Lung (tissue), 17 donors: ENCODE measurements at places on chromosomes 7 and 10. TPM values are rescaled to one million over a fixed set of nuclear protein-coding genes. Genes with fewer than 3 reads are reported as not detected.

DNA sequence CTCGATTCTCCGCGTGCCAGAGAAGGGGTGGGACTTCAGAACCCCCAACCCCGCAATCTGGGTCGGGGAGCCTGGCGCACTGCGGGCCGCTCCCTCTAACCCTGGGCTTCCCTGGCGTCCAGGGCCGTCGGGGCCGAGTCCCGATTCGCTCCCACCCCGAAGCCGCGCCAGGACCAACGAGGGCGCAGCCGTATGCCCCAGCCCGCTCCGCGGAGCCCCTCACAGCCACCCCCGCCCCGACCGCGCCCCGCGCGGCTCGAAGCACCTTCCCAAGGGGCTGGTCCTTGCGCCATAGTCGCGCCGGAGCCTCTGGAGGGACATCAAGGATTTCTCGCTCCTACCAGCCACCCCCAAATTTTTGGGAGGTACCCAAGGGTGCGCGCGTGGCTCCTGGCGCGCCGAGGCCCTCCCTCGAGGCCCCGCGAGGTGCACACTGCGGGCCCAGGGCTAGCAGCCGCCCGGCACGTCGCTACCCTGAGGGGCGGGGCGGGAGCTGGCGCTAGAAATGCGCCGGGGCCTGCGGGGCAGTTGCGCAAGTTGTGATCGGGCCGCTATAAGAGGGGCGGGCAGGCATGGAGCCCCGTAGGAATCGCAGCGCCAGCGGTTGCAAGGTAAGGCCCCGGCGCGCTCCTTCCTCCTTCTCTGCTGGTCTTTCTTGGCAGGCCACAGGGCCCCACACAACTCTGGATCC, at the start of gene LEP:
Gene LEP, plus strand, starts transcription at position 583 of the 691 bp plus-strand sequence. CDS start 10,741 bp downstream, outside the sequence.
- DNase-seq: no peak
- H3K27ac ChIP-seq: no peak within 1 kb of the TSS

Gene SPDYE1
- not detected for total RNA-seq

DNA sequence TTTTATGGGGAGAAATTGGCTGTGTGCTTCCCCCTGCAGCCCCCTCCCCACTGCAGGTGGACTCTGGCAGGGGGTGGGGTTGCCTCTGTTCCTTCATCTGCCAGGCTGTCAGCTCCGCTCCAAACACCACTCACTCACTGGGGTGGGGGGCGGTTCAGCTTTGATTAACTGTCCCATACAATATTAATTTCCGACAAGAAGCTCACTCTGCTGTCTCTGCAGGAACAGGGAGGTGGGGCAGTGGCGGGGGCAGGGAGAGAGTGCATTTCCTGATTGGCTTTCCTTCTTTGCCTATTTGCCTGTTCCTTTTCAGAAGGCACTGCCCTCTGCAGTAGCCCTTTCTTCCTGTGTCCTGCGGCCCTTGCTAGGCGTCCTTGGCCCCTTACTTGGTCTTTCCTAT, 500.8 kb downstream of the PLXNA4 start:
- H3K27ac ChIP-seq: no peak overlapping the region
- H3K27me3 ChIP-seq: peaks cover 3% of the 10 kb centered on the region
- H3K36me3 ChIP-seq: no peaks in the 10 kb centered on the region
- H3K4me3 ChIP-seq: no peak overlapping the region

GRCh38 chr10:30466445-30466844, 32.5 kb downstream of the MAP3K8 start:
- peaks cover 9% of the 10 kb centered on the region for H3K36me3 ChIP-seq
- no peak for DNase-seq
- H3K27me3 ChIP-seq: no peaks in the 10 kb centered on the region

Gene DOCK4
- 59.2 TPM for total RNA-seq
